ENCODE measurements at places on chromosomes 12 and 14. TPM values are rescaled to one million over a fixed set of nuclear protein-coding genes. Genes with fewer than 3 reads are reported as not detected.
A peak's percentile ranks its signal among the peaks of the same experiment; 100 is the strongest.

- no peak overlapping the region for H3K27ac ChIP-seq
- H3K36me3 ChIP-seq, result no peaks in the 10 kb centered on the region
- no peaks in the 10 kb centered on the region for H3K27me3 ChIP-seq
- DNase-seq, result no peak
- H3K4me1 ChIP-seq, result no peaks in the 10 kb centered on the region
- H3K4me3 ChIP-seq, result no peak overlapping the region
Observed at GRCh38 chr12:68180792-68181744, 21.5 kb upstream of the IFNG start.

- H3K4me1 ChIP-seq, result no peaks in the 10 kb centered on the region
- no peak overlapping the region for H3K27ac ChIP-seq
- H3K27me3 ChIP-seq, result no peaks in the 10 kb centered on the region
- no peak overlapping the region for H3K4me3 ChIP-seq
- DNase-seq, result no peak
- no peaks in the 10 kb centered on the region for H3K36me3 ChIP-seq
Observed at GRCh38 chr12:18389820-18390219, 128.5 kb downstream of the PIK3C2G start.

- no peaks in the 10 kb centered on the region for H3K4me1 ChIP-seq
- no peaks in the 10 kb centered on the region for H3K36me3 ChIP-seq
- H3K27me3 ChIP-seq, result no peaks in the 10 kb centered on the region
- no peak for DNase-seq
Observed at GRCh38 chr14:33586806-33587205, 364.1 kb downstream of the EGLN3 start.

- H3K36me3 ChIP-seq, result no peaks in the 10 kb centered on the region
- no peak overlapping the region for H3K27ac ChIP-seq
- DNase-seq, result no peak
- H3K4me3 ChIP-seq, result no peak overlapping the region
- no peaks in the 10 kb centered on the region for H3K27me3 ChIP-seq
- H3K4me1 ChIP-seq, result no peaks in the 10 kb centered on the region
Observed at GRCh38 chr14:31944256-31945073, 132.6 kb upstream of the ARHGAP5 start.

- peaks cover 3% of the 10 kb centered on the region for H3K4me1 ChIP-seq
- H3K27ac ChIP-seq, result no peak overlapping the region
- H3K4me3 ChIP-seq, result no peak overlapping the region
- no peaks in the 10 kb centered on the region for H3K27me3 ChIP-seq
- DNase-seq, result no peak
Observed at GRCh38 chr14:82724316-82724715, 1190.7 kb upstream of the SEL1L start.

DNA sequence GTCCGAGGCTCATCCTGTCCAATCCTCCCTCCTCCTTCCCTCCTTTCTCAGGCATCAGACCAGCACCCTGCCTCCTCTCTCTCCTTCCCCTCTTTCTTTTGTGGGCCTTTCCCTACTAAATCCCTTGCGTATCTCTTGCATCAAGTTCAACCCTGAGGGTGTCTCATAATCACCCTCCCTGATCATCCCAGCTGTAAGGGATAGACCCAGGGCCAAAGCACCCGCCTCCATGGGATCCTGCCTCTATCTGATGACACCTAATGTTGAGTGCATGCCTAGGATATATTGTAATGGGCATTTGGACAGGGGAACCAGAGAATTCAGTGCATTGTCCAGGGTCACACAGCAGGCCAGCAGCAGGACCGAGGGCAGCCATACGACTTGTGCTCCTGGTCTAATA is 84.9 kb downstream of the PHETA1 start:
- peaks cover 9% of the 10 kb centered on the region for H3K27me3 ChIP-seq
- no peaks in the 10 kb centered on the region for H3K4me1 ChIP-seq
- H3K4me3 ChIP-seq, result no peak overlapping the region
- no peak for DNase-seq
- no peak overlapping the region for H3K27ac ChIP-seq

ASIC1 gene
- 1.6 TPM for total RNA-seq

FAM181A gene
- total RNA-seq, result 6.4 TPM

MFAP5 gene
- 50.2 TPM for total RNA-seq

MUCL1 gene
- not detected for total RNA-seq

DNA sequence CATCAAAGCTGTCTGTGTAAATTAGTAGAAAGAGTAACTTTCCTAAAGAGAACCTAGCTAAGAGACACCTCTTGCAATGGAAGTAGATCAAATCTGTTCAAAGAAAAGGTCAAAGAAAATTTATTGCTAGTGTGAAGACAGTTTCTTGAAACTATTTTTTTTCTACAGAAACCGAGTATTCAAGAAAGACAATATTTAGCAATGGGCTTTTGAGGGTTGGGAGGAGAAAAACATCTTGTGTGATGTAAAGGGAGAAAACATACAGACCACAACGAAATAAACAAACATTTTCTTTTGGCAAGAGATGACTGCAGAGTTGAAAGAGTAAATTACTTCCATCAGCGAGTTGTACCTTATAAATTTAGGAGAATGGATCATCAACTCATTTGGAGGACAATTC is 24.4 kb downstream of the NKX2-1 start:
- H3K27ac ChIP-seq, result no peak overlapping the region
- no peak overlapping the region for H3K4me3 ChIP-seq
- H3K27me3 ChIP-seq, result peaks cover 9% of the 10 kb centered on the region
- H3K4me1 ChIP-seq, result no peaks in the 10 kb centered on the region
- no peak for DNase-seq

- H3K27ac ChIP-seq, result peak overlapping the region; percentile 59
- peak; percentile 70 for DNase-seq
- peaks cover 10% of the 10 kb centered on the region for H3K4me1 ChIP-seq
- H3K27me3 ChIP-seq, result no peaks in the 10 kb centered on the region
Observed at GRCh38 chr12:105083551-105084105, 630 bp downstream of the ALDH1L2 start.

UBE3B gene
- total RNA-seq, result 40.1 TPM

DNA sequence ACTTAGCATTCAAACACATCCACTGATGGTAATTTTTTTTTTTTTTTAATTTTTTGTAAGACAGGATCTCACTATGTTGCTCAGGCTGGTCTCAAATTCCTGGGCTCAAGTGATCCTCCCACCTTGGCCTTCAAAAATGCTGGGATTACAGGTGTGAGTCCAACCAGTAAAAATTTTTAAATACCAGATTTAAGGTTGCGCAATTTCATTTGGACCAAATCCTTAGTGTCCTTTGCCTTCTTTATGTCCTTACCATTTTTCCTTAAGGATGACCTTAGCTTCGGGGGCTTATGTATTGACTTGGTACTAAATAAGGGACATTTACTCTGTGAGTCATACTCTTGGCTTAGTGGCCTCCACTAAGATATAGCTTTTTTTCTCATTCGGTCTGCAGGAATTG is 4.1 kb upstream of the PLBD1 start:
- H3K4me1 ChIP-seq, result peaks cover 1% of the 10 kb centered on the region
- H3K36me3 ChIP-seq, result no peaks in the 10 kb centered on the region
- no peak overlapping the region for H3K4me3 ChIP-seq
- H3K27me3 ChIP-seq, result no peaks in the 10 kb centered on the region
- H3K27ac ChIP-seq, result no peak overlapping the region

SP7 gene
- not detected for total RNA-seq

RNASE2 gene
- total RNA-seq, result 6.0 TPM

GRCh38 chr12:79553863-79554574 is 136.7 kb downstream of the PAWR start:
- no peak overlapping the region for H3K4me3 ChIP-seq
- H3K27ac ChIP-seq, result no peak overlapping the region
- no peak for DNase-seq
- H3K4me1 ChIP-seq, result peaks cover 41% of the 10 kb centered on the region
- no peaks in the 10 kb centered on the region for H3K36me3 ChIP-seq

BCL2L14 gene
- 2.6 TPM for total RNA-seq

- H3K4me1 ChIP-seq, result no peaks in the 10 kb centered on the region
- H3K27ac ChIP-seq, result no peak overlapping the region
- no peak for DNase-seq
- no peaks in the 10 kb centered on the region for H3K27me3 ChIP-seq
- no peak overlapping the region for H3K4me3 ChIP-seq
- H3K36me3 ChIP-seq, result no peaks in the 10 kb centered on the region
Observed at GRCh38 chr14:68864361-68864750, 71.5 kb upstream of the ZFP36L1 start.

DNA sequence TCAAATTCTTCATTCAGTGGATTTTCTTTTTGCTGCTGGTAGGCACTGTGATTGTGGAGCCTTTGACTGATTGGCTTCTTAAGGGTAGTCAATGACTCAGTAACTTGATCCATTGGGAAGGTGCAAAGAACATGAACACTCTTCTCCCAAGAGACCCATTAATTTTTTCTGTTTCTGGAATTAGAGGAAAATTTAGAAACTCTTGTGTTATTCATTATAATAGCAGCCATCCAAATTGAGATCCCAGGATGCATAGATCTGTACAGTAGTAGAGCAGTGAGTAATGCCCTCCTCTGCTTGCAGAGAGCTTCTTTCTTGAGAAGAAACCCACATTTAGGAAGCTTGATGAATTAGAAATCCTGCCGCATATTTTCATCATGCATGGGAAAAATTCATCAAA is 63.9 kb downstream of the MYRFL start:
- no peaks in the 10 kb centered on the region for H3K27me3 ChIP-seq
- no peak for DNase-seq
- H3K27ac ChIP-seq, result no peak overlapping the region
- H3K36me3 ChIP-seq, result no peaks in the 10 kb centered on the region
- no peak overlapping the region for H3K4me3 ChIP-seq
- H3K4me1 ChIP-seq, result no peaks in the 10 kb centered on the region

- no peak overlapping the region for H3K27ac ChIP-seq
- H3K27me3 ChIP-seq, result no peaks in the 10 kb centered on the region
- H3K4me1 ChIP-seq, result no peaks in the 10 kb centered on the region
- peaks cover 99% of the 10 kb centered on the region for H3K36me3 ChIP-seq
- DNase-seq, result no peak
Observed at GRCh38 chr14:75092698-75093097, 23.3 kb downstream of the ZC2HC1C start.

APOF gene
- total RNA-seq, result not detected

LRFN5 gene
- 1.3 TPM for total RNA-seq

DNA sequence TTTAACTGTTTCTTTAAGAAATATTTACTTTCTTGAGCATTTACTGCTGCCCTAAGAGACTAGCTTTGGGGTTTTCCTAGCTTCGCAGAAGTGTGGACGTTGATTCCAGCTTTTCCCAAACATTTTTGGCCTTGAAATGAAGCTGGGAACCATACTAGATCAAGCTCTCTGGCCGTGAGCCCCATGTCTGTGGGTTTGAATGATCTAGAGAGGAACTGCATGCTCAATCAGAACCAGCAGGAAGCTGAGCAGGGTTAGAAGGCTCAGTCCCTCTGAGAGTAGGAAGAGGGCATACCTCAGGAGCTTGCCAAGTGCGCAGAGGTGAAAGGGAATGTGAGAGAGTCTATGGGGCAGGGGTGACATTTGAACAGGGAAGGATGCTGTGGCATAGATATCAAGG is 292.1 kb downstream of the CACNA1C start:
- no peak for DNase-seq
- peaks cover 59% of the 10 kb centered on the region for H3K4me1 ChIP-seq
- H3K27me3 ChIP-seq, result no peaks in the 10 kb centered on the region
- no peak overlapping the region for H3K27ac ChIP-seq
- H3K4me3 ChIP-seq, result no peak overlapping the region

GRCh38 chr14:89336338-89336737 is 80.7 kb downstream of the FOXN3 start:
- H3K27me3 ChIP-seq, result no peaks in the 10 kb centered on the region
- no peak for DNase-seq
- no peak overlapping the region for H3K27ac ChIP-seq
- H3K4me1 ChIP-seq, result peaks cover 29% of the 10 kb centered on the region
- H3K4me3 ChIP-seq, result no peak overlapping the region
- no peaks in the 10 kb centered on the region for H3K36me3 ChIP-seq

GRCh38 chr12:130710733-130711080 is 5.4 kb downstream of the RIMBP2 start:
- H3K4me1 ChIP-seq, result peaks cover 7% of the 10 kb centered on the region
- H3K27ac ChIP-seq, result no peak overlapping the region
- peaks cover 45% of the 10 kb centered on the region for H3K27me3 ChIP-seq
- H3K36me3 ChIP-seq, result no peaks in the 10 kb centered on the region
- no peak overlapping the region for H3K4me3 ChIP-seq
- DNase-seq, result no peak
